ENCODE measurements at places on chromosomes 7 and 10. TPM values are rescaled to one million over a fixed set of nuclear protein-coding genes. Genes with fewer than 3 reads are reported as not detected.

DNA sequence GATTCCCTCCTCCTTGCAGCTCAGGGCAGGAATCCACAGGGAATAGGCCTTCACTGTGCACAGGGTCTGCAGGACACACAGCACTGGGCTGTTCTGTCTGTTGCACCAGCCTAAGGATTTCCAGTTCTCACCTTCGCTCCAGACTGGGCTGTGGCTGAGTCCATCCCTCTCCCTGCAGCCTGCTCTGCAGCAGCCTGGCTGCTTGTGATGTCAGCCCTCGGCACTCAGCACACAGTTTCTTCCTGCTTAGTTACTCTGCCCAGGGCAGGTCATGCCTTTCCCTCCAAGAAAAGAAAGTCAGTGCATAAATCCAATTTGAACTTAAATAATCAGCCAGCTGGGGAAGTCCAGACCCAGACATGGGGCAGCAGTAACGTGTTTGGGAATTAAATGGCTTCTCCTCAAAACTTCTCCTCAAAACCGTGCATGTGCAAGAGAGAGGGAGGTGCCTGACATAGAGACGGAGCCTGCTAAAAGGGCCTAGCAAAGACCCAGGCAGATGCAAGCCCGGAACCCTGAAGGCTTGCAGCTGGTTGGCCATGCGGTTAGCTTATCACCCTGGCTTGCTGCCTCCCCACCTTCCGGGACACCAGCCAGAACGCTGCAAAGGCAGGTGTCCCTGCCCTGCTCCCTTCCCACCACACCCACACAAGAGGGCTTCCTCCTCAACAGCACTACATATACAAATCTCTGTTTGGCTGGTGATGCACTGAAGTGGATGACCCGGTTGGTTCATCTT lies 10.9 kb upstream of the GDF2 start:
- no peaks in the 10 kb centered on the region for H3K27me3 ChIP-seq
- H3K4me1 ChIP-seq, result no peaks in the 10 kb centered on the region
- no peak overlapping the region for H3K27ac ChIP-seq
- no peak for DNase-seq

- no peak overlapping the region for H3K4me3 ChIP-seq
- no peaks in the 10 kb centered on the region for H3K4me1 ChIP-seq
- H3K27ac ChIP-seq, result no peak overlapping the region
- H3K27me3 ChIP-seq, result no peaks in the 10 kb centered on the region
- no peak for DNase-seq
Observed at GRCh38 chr10:20984662-20985061, 87.6 kb upstream of the NEBL start.

GRCh38 chr7:151774951-151775350 lies 102.0 kb downstream of the PRKAG2 start:
- H3K4me1 ChIP-seq, result no peaks in the 10 kb centered on the region
- no peaks in the 10 kb centered on the region for H3K27me3 ChIP-seq
- DNase-seq, result no peak
- no peaks in the 10 kb centered on the region for H3K36me3 ChIP-seq

SSC4D gene
- 12.7 TPM for total RNA-seq

GRCh38 chr10:29266641-29267040 lies 22.2 kb upstream of the LYZL1 start:
- no peak overlapping the region for H3K27ac ChIP-seq
- DNase-seq, result peak; percentile 64
- H3K4me1 ChIP-seq, result peaks cover 11% of the 10 kb centered on the region
- H3K36me3 ChIP-seq, result no peaks in the 10 kb centered on the region
- no peak overlapping the region for H3K4me3 ChIP-seq
- no peaks in the 10 kb centered on the region for H3K27me3 ChIP-seq

TSPAN15 gene
- total RNA-seq, result 12.5 TPM

A1CF gene
- total RNA-seq, result not detected

- H3K36me3 ChIP-seq, result no peaks in the 10 kb centered on the region
- no peaks in the 10 kb centered on the region for H3K27me3 ChIP-seq
- no peak overlapping the region for H3K4me3 ChIP-seq
- H3K4me1 ChIP-seq, result no peaks in the 10 kb centered on the region
- DNase-seq, result no peak
Observed at GRCh38 chr10:70124415-70124814, 8.2 kb downstream of the AIFM2 start.

- H3K27ac ChIP-seq, result no peak overlapping the region
- no peaks in the 10 kb centered on the region for H3K36me3 ChIP-seq
- H3K27me3 ChIP-seq, result no peaks in the 10 kb centered on the region
- H3K4me3 ChIP-seq, result no peak overlapping the region
- no peaks in the 10 kb centered on the region for H3K4me1 ChIP-seq
- no peak for DNase-seq
Observed at GRCh38 chr7:150439967-150440366, 10.5 kb upstream of the GIMAP8 start.

DGKI gene
- 0.39 TPM for total RNA-seq

PPP1R3C gene
- total RNA-seq, result 1.6 TPM
